A549 treated with DMSO at 1 μM for 4 hours (cell line): ENCODE measurements at places on chromosomes 11 and 22. TPM values are rescaled to one million over a fixed set of nuclear protein-coding genes. Genes with fewer than 3 reads are reported as not detected.

The ZDHHC24 gene
- total RNA-seq, result 7.8 to 13.8 TPM (median 12.9 TPM) in 5 replicates

The MCM5 gene
- 67.8 to 97.0 TPM (median 90.8 TPM) in 5 replicates for total RNA-seq

The APOL4 gene
- total RNA-seq, result 0.09 TPM in 1 of 5 replicates, not detected in the others

The MUC6 gene
- total RNA-seq, result 0.01 TPM in 2 of 5 replicates, not detected in the others

The SLC5A4 gene
- not detected in 5 replicates for total RNA-seq

The FGF3 gene
- not detected in 5 replicates for total RNA-seq

The OOSP3 gene
- not detected in 5 replicates for total RNA-seq

The CCDC15 gene
- total RNA-seq, result 0.52 to 0.74 TPM (median 0.62 TPM) in 5 replicates

The CDHR5 gene
- total RNA-seq, result 0.02 to 0.05 TPM in 2 of 5 replicates, not detected in the others

The OR8D1 gene
- total RNA-seq, result not detected in 5 replicates

The CYP2D6 gene
- 0.13 to 0.66 TPM (median 0.38 TPM) in 5 replicates for total RNA-seq

The BAIAP2L2 gene
- 4.3 to 5.2 TPM (median 4.3 TPM) in 5 replicates for total RNA-seq

The SLC17A6 gene
- not detected in 5 replicates for total RNA-seq

The BIRC3 gene
- 28.3 to 40.2 TPM (median 32.7 TPM) in 5 replicates for total RNA-seq

The MAJIN gene
- total RNA-seq, result not detected in 5 replicates

The GDPD4 gene
- total RNA-seq, result not detected in 5 replicates

The GRIA4 gene
- 0.03 TPM in 1 of 5 replicates, not detected in the others for total RNA-seq
